ENCODE measurements at places on chromosomes 6 and 20.

- DNase-seq: no peak
Measured at GRCh38 chr6:142459271-142459670, 157.5 kb downstream of the ADGRG6 start.

DNA sequence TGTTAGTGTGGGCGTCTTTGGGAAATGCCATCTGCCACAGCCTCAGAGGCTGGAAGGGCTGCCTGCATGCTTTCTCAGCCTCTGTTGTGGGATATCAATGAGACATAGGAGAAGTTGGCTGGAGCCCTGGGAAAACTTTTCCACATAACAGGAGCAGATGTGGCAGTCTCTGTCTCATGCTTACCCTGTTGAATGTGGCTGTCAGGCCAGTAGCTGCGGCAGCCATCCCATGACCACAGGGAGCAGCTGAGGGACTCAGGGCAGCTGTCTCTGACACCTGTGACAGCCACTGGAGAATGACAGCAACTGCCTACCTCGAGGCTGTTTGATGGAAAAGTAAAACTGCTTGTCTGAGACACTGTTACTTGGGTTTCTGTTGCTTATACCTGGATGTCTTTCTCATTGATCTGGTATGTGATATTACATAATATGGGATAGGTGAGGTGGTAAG is 64.4 kb downstream of the TULP4 start:
- DNase-seq: no peak

DNA sequence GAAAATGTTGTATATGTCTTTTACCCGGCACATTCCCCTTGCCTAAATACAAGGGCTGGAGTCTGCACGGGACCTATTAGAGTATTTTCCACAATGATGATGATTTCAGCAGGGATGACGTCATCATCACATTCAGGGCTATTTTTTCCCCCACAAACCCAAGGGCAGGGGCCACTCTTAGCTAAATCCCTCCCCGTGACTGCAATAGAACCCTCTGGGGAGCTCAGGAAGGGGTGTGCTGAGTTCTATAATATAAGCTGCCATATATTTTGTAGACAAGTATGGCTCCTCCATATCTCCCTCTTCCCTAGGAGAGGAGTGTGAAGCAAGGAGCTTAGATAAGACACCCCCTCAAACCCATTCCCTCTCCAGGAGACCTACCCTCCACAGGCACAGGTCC is 11.3 kb upstream of the MAPRE1 start:
- no peak for DNase-seq

- no peak for DNase-seq
Measured at GRCh38 chr6:142732790-142733189, 212.2 kb downstream of the HIVEP2 start.

DNA sequence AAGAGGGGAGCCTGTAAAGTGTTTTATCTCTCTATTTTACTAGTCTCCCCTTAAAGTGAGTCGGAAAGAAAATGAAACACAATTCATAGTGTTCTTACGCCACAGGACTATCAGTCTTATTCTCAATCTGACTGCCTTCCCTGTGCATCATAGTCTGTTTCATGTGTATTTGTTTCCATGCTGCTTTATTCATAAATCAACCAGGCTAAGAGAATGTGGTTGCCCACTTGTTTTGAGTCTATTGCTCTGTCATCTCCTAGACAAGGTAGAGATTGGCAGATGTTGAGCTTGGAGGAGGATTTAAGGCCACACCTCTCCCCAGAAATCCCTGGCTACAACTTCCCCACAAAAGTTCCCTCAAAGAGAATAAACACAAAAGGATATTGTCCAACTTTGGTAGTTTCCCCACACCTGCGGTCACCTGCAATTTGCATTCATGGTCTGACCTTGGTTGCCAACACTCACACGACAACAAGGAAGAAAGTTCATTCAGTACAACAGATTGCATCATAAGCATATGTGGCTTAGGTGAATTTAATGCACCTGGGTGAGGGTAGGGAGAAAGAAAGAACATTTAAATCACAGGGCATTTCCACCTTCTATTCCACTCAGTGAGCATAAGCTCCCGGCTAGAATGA is 167.1 kb upstream of the FBXL4 start:
- DNase-seq: no peak

GRCh38 chr6:6591778-6592465 is 3.4 kb downstream of the LY86 start:
- DNase-seq: no peak

GRCh38 chr6:160363016-160363996 is 15.1 kb downstream of the SLC22A3 start:
- no peak for DNase-seq

DNA sequence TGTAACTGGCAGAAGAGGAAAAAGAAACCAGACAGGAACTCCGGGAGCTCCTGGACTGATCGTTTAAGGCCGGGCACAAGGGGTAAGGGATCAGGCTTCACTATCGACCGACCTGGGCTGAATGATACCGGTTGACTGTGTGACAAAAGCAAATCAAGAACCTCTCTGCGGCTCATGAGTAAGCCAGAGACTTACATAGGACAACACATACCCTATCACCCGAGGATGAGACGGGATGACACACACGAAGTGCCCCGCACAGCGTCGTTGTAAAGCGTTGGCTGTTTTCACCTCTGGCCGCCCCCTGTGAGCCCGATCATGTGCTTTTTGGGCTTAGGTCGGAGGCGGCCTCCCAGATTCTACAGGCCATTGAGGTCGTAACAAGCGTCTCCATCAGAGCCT is 695 bp upstream of the TGIF2 start:
- DNase-seq: no peak

DNA sequence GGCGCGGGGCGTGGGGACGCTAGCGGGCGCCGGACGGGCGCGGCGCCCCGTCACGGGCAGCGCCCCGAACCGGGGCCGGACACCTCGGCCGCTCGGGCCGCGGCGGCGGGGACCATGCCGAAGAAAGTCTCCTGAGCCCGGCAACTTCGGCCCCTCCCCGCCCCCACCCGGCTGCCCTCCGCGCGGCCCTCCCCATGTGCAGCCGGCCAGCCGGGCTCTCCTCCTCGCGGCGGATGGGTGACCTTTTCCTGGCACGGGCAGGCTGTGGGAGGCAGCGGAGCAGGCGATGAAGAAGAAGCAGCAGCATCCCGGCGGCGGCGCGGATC is 278 bp downstream of the UST start:
- DNase-seq: no peak

- no peak for DNase-seq
Measured at GRCh38 chr20:37687478-37687805, 6.4 kb upstream of the CTNNBL1 start.

GRCh38 chr20:5168651-5169396 is 42.0 kb downstream of the CDS2 start:
- peak; percentile 97 for DNase-seq

- DNase-seq: peak; percentile 59
Measured at GRCh38 chr20:5191829-5192569, 65.2 kb downstream of the CDS2 start.

DNA sequence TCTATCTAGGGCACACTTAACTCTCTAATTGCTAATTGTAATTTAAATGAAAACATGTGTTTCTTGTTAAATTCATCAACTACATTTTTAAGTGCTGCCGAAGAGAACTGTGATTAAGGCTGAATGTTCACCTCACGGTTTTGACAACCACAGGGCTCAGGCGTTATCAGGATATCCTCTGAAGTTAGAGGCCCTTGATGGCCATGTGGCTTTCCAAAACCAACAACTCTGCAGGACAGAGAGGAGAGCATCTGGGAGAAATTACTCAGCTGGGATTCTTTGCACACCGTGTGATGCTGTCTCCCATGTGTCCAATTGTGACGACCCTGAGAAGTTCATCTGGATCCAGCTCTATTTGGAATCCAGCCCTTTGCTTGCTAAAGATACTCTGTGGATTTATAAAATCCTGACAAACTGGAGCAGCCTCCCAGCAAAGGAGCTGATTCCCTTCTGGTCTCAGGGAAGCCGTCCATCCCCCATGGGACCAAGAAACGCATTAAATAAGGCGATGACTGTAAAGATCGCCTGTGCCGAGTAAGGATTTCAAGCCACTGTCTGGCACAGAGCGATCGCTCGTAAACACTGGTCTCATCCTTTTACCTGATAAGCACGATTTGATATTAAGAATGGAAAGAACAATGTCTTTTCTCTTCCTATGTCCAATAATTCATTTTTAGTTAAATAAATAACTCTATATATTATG is 401.1 kb downstream of the CD83 start:
- DNase-seq: no peak

DNA sequence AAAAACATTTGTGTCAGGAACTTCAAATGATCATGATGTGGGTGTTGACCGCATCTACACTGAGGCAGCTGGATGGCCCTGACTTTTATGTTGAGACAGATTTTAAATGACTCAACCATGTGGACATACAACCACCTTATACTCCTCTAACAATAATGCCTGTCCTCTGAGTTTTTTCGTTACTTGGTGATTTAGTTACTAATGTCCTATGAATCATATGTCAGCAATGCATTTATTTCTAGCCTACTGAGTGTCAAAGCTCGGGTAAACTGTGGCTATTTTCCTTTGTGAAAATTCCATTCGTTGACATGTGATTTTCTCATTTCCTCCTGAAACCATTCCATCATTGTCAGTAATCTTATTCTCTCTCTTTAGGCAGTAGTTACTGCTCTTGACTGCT is 38.9 kb upstream of the NKX2-4 start:
- DNase-seq: no peak

DNA sequence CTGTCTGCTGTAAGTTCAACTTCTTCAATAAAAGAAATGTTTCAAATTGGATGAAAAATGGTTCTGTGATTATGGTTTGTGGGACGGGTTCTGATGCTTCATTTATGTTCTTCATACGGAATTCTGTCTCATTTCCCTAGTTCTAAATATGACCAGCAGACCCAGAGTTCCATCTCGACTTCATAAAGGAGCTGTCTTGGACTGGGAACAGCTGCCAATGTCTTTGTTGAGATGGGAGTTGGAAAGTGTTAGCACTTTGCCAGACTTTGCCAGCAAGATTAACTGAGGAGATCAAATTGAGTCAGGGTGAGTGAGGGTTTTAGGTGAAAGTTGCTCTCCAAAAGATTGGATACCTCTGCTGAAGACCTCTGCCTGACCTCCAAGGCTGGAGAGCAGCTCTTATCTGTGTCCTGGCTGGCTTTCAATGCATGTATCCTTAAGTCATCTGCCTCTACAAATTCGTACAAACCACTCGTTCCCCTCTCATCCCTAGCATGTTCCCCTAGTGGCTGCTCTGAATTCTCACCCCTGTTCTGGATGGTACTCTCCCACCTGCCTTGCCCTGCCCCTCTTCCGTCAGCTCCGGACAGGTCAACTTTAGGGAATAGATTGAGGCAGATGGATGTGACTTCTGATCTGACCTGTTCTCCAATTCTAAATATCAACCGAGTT is at the start of gene EFCAB8:
TSS of gene EFCAB8 (plus strand) at position 223 of the 672 bp plus-strand sequence. CDS start 4,870 bp downstream, outside the sequence.
- DNase-seq: no peak

DNA sequence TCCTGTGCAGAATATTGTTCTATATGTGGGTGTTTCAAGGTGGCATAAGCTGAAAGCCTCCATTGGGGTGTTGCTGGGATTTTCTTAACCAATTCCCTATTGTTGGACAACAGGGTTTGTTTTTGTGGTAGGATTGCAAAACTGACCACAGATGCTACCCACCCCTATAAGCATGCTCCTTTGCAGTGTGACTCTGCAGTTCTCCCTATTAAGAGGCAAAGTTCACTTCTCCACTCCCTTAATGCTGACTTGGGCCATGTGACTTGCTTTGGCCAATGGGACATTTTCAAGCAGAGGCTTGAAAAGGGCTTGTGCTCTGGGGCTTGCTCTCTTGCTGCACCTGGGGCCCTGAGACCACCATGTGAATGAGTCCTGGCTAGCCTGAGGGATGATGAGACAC is 8.5 kb upstream of the ANGPT4 start:
- DNase-seq: no peak

DNA sequence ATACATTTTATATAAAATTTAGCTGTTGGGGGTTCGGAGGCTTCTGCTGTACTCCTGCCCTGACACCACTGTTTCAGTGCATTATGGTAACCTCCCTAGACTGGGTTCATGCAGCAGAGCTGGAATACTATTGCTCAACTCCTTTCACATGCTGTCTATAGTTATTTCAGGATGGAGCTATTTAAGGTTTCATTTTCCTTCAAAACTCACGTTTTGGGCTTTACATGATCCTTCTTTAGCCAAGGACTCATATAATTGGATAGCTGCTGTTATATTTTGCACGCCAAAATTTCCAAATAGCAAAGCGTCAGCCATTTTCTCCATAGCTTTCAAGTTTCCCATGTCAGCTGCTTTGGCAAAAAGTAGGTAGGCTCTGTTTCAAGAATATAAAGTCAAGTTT is 76.8 kb downstream of the SEL1L2 start:
- no peak for DNase-seq

- no peak for DNase-seq
Measured at GRCh38 chr20:16434062-16434664, 139.1 kb downstream of the KIF16B start.

DNA sequence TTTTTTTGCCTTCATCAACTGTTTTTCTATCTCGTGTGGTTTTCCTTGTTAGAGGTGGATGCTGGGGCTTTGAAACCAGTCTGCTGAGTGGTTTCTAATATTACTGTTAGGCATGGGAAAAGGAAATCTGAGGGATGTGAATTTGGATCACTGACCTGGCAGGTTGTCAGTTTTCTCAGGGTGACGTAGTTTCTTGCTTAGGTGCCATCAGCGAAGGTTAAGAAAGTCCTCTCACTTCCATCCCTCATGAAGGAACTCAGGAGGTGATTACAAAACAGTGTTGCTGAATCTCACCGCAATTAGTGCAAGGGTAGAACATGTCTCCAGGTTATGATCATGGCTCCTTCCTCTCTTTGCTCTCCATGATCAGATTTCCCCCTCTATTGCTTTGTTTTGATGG is 135.9 kb downstream of the SOX4 start:
- DNase-seq: no peak

DNA sequence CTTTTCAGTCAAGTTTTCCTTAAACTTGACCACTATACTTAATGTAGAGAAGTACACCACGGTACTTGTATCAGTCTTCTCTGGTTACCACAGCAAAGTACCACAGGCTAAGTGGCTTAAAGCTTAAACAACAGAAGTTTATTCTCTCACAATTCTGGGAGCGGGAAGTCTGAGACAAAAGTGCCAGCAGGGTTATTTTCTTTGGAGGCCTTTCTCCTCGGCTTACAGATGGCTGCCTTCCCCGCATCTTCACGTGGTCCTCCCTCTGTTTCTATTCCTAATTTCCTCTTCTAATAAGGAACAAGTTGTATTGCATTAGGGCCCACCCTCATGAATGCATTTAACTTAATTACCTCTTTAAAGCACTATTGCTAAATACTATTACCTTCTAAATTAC is 258.0 kb downstream of the PLCB1 start:
- no peak for DNase-seq

DNA sequence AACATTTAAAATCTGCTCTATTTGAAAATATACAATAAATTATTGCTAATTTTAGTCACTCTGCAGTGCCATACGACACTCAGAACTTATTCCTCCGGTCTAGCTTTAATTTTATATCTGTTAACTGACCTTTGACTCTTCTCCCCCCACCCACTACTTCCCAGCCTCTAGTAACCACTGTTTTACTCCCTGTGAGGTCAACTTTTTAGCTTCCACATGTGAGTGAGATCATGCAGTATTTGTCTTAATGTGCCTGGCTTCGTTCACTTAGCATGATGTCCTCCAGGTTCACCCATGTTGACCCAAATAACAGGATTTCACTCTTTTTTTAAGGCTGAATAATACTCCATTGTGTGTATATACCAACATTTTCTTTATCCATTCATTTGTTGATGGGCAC is 80.8 kb downstream of the RPP40 start:
- no peak for DNase-seq

GRCh38 chr6:79630380-79630882 is 698 bp upstream of the SH3BGRL2 start:
- no peak for DNase-seq

- no peak for DNase-seq
Measured at GRCh38 chr20:20060234-20060998, 8.1 kb downstream of the CFAP61 start.

Data from NCI-H187 treated with DMSO at 0.1 percent for 48 hours (cell line).